ENCODE measurements at places on chromosomes 6 and 20. TPM values are rescaled to one million over a fixed set of nuclear protein-coding genes. Genes with fewer than 3 reads are reported as not detected.

MAP7 gene
- 0.67 TPM for total RNA-seq

PNPLA1 gene
- not detected for total RNA-seq

PLCB4 gene
- not detected for total RNA-seq

PRPF6 gene
- total RNA-seq: 53.0 TPM

SERPINB1 gene
- 60.0 TPM for total RNA-seq

FAXC gene
- not detected for total RNA-seq

Data from activated CD8-positive, alpha-beta T cell treated with anti-CD3 and anti-CD28 coated beads for 36 hours (primary cell).